ENCODE measurements at places on chromosomes 1 and 21.
A peak's percentile ranks its signal among the peaks of the same experiment; 100 is the strongest.

GRCh38 chr1:229326601-229327000 is 16.2 kb downstream of the CCSAP start:
- no peak for DNase-seq

DNA sequence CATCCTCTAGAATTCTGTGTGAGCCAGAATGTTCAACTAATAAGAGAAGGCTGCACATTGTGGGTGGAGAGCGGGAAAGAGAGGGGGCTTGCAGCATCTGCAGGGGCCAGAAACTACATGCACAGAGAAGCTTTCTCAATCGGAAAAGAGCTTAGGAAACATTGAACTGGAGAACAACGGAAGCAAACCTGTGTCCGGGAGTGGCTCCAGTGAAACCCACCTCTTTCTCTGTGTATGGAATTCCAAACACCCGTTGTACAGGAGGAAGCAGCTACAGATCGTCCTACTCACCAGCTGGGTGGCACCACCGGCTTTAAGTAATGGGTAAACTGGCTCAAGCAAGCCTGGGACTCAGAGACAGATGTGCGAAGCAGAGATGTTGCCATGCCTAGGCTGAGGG is 14.0 kb upstream of the CSF1 start:
- DNase-seq, result no peak

DNA sequence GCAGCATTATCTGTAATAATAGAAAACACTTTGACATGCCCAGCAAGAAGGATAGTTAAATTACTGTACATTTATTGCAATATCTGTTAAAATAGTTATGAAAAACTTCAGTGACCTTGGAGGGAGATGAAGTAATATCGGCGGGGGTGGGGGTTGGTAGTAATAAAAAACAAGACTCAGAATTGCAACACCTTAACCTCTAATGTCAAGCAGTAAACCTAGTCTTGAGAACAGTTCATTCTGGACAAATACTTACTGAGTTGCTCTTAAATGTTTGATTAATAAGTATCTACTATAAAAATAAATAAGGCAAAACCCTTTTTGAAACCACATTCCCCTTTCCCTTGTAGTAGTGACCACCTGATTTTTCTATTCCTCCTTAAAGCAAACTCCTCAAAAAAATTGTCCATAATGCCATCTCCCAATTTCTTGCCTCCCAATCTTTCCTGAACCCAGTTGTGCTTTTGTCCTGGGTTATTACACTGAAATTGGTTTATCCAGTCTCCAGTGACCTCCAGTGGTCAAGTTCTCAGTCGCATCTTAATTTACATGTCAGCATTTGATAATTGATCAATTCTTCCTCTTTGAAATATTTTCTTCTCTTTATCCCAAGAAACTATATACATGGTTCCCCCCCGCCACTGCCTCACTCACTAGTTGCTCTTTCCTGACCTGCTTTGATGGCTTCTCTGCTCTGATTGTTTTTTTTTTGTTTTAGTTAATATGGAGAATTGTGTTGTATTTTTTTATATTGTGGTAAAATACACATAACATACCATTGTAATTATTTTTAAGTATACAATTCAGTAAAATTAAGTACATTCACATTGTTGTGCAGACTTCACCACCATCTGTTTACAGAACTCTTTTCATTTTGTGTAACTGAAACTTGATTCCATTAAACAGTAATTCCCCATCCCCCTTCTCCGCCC is 36.8 kb downstream of the RAP1A start:
- no peak for DNase-seq

DNA sequence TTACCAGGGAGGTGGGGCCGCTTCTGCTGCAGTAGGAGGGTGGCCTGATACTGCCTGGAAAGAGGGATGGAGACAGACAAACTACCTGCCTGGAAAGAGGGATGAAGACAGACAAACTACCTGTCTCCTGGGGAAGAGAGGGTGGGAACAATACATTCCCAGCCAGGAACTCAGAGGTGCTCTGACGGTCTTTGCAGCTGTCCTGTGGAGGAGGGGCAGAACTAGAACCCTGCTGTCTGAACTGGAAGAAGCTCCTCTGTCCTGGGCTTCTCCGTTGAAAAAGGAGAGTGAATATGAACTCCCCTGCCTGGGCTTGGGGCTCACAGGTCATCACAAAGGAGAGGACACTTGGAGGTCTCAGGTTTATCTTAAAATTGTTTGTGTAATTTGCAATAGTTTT is 40.3 kb upstream of the ETV3 start:
- no peak for DNase-seq

DNA sequence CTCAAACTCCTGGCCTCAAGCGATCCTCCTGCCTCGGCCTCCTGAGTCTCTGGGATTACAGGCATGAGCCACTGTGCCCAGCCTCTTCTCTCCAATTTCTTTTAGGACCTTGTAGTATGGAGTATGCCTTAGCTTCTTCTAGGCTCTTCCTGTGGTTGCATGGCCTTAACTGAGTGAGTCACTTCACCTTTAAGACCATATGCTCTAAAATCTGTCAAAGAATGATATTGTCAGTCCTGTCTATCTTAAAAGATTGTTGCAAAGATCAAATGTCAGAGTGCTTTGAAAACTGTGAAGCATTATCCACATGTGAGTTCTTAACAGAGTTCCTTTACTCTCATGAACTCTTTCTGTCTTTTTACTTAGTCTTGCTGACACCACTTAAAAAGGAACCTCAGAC is 37.2 kb downstream of the ATP2B4 start:
- no peak for DNase-seq

DNA sequence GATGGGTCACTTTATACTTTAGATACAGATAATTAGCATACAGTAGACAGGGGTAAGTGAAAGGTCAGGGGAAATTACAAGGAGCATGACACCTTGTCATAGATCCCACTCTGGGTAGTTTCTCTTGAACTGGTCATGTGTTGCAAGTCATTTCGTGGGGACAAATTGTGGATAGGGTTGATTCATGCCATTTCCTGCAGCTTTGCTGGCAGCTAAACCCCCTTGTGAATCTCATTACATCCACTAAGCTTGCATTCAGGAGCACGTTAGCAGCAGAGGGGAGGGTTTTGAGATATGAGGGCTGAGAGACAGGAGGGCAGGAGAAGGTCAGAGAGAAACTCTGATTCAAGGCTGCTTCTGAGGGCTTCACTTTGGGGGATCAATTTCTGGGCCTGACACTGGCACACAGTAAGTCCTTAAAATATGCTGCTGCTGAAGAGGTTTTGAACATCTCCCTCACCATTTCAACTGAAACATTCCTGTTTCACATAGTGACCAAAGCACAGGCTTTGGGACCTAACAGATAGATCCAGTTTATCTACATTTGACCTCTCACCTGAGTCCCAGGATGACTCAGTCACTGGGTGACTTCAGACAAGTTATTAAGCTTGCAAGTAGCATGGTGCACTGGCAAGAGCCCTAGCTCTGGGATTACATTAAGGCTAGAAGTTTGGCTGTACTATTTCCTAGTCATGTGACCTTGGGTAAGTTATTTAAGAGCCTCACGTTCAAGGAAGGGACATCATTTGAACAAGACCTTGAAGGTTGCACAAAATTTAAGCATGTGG is 206.0 kb upstream of the USP24 start:
- no peak for DNase-seq

DNA sequence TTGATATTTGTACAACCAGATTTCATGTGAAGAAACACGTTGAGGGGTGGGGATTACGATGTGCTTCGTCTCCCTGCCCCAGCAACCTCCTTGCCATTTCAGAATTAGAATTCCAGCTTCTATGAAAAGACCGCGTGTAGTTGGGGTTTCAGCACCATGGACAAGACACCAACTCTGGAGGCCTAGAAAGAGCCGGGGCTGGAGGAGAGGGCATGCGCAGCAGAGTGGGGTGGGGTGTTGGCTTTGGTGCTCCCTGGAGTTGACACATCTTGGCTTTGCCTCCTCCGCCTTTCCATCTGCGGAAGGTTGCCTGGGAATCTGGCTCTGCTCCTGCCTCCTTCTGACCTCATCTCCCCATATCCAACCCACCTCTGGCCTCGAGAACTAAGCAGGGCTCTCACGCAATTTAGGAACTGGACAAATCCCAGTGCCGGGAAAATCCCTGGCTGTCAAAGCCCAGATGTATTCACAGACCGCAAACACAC is 11.8 kb downstream of the HTR6 start:
- DNase-seq, result peak; percentile 36

- DNase-seq, result no peak
These were observed 139.4 kb upstream of the RAB4A start for GRCh38 chr1:229131243-229132105.

- DNase-seq, result no peak
These were observed 24.1 kb upstream of the ZNF436 start for GRCh38 chr1:23393706-23394105.

GRCh38 chr1:80656641-80657040 is 1144.1 kb upstream of the ADGRL2 start:
- DNase-seq, result no peak

- DNase-seq, result no peak
These were observed 3.6 kb downstream of the GUK1 start for GRCh38 chr1:228143480-228144192.

GRCh38 chr1:221594576-221594975 is 147.3 kb downstream of the DUSP10 start:
- no peak for DNase-seq

DNA sequence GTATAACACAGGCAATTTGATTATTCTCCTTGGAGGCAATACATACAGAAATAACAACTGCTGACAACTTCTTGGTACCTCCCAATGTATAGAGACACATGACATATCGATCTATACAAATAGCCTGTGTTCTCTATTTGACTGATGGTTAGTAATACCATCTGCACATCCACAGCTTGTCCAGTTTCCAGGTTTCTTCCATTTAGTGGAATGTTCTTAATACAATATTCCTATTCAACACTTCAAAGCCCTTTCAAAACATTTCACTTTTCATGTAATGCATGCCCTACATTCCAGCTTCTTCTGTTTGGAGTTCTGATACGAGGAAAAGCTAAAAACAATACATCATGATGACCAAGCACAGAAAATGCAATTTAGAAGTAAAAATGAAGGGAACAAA is 37.0 kb upstream of the GORAB start:
- DNase-seq, result no peak

- DNase-seq, result no peak
These were observed 5.6 kb upstream of the HNRNPU start for GRCh38 chr1:244869950-244870349.

- no peak for DNase-seq
These were observed 133.6 kb downstream of the TRIM33 start for GRCh38 chr1:114377356-114377755.

- DNase-seq, result no peak
These were observed 118.9 kb downstream of the GDAP2 start for GRCh38 chr1:117810553-117810952.

DNA sequence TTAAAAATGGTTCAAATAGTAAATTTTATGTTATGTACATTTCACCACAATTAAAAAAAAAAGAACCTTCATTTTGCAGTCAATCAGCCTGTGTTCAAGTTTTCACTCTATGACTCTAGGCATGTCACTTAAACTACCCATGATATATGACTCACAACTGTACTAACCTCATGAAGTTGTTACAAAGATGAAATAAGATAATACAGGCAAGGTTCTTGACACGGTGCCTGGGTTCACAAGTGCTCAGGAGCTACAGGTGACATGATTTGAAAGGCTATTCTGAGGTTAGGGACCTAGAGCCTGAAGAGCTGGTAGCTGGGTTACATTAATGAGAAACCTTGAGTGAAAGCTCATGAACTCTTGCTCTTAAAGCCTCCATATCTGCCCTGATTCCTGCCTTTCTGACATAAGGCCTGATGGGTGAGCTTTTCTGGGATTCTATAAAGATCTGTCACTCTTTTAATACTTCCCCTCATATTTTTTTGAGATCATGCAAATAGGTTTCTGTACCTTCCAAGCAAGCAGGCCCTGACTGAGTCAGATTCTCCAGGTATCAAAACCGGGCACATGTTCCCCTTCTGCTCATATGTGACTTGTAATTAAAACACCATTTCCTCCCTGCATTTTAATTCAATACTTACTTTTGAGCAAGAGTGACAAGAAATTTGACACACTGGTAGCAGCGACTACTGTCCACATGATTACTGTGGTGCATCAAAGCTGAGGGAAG is 34.0 kb downstream of the PCSK9 start:
- DNase-seq, result no peak

- DNase-seq, result no peak
These were observed 19.1 kb upstream of the SPAG17 start for GRCh38 chr1:118204105-118204504.

GRCh38 chr21:30072496-30072895 is 94.1 kb downstream of the CLDN17 start:
- no peak for DNase-seq

DNA sequence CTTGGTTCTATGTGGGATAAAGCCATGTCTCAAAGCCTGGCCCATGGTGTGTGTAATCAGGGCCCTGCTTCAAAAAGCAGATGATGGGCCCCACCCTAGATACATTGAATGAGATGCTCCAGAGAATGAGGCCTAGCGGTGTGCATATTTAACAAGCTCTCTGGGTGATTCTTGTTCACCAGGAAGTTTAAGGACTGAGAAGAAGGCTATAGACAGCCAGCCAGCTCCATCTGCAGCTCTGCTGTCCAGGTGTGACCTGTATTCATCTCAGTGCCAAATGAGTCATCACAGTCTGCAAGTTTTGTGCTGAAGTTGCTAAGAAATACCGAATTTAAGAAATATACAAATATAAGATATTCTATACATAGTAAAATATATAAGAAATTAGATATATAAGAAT is 182.0 kb upstream of the RUNX1 start:
- DNase-seq, result no peak

DNA sequence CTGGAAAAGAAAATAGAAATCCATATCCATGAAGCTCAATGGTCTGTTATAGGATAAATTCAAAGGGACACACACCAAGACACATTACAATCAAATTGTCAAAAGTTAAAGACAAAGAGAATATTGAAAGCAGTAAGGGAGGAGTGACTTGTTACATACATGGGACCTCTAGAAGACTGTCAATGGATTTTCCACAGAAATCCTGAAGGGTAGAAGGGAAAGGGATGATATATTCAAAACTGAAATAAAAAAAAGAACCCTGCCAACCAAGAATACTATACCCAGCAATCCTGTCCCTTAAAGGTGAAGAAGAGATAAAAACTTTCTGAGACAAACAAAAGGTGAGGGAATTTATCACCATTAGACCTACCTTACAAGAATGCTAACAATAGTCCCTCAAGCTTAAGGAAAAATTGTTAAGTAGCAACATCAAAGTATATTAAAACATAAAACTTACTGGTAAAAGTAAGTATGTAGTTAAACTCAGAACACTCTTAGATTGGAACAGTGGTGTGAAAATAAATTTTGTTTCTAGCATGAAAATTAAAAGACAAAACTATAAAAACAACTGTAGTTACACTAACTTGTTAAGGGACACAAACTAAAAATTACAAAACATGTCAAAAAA is 103.2 kb upstream of the APP start:
- no peak for DNase-seq

GRCh38 chr1:226549094-226549936 is 751 bp downstream of the STUM start:
- DNase-seq, result peak; percentile 8

- no peak for DNase-seq
These were observed 33.4 kb downstream of the TLR5 start for GRCh38 chr1:223109581-223110026.
